ENCODE measurements at places on chromosomes 7 and 10.

GRCh38 chr7:3312583-3312982 is 11.5 kb downstream of the SDK1 start:
- DNase-seq = no peak

DNA sequence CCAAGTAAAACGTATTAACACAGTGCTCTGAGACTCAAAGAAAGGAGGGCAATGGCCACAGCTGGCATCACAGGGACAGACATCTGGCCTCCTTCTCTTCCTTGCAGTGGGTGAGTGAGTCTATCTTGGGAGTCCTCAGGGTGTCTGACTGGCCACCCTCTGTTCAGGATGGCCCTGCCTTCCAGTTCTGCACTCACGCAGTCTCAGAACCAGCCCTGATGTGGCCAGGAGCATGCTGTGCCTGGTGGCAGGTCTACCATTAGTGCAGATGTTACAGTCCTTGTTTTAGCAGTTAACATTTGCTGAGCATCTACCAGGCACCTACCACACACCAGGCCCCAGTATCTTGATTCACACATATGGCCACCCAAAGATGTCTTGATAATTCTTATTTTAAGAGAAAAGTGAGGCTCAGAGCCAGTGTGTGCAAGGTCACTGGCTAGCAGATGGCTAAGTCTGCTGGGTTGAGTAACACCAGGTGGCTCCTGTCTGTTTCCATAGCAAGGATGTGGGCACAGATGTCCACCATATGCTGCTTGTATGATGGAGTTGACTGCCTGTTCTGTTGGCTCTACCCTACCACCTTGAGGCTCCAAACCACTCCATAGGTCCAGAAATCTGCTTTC is 23.2 kb upstream of the ARHGAP22 start:
- no peak for DNase-seq

DNA sequence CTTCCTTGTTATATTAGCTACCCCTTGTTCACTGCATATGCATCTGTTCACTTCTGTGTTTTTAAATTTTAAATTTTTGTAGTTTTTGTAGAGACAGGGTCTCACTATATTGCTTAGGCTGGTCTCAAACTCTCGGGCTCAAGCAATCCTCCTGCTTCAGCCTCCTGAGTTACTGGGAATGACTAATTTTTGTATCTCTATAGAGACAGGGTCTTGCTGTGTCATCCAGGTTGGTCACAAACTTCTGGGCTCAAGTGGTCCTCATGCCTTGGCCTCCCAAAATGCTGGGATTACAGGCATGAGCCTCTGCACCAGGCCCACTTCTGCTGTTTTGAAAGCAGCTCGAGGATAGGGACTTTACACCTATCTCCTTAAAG is 64.6 kb downstream of the PRTFDC1 start:
- DNase-seq = no peak

- DNase-seq = no peak
Measured at GRCh38 chr10:124642088-124642710, 102.0 kb downstream of the FAM53B start.

- DNase-seq = no peak
Measured at GRCh38 chr7:157910446-157910845, 573.6 kb downstream of the DNAJB6 start.

- DNase-seq = no peak
Measured at GRCh38 chr7:54757711-54758110, 1.3 kb downstream of the SEC61G start.

DNA sequence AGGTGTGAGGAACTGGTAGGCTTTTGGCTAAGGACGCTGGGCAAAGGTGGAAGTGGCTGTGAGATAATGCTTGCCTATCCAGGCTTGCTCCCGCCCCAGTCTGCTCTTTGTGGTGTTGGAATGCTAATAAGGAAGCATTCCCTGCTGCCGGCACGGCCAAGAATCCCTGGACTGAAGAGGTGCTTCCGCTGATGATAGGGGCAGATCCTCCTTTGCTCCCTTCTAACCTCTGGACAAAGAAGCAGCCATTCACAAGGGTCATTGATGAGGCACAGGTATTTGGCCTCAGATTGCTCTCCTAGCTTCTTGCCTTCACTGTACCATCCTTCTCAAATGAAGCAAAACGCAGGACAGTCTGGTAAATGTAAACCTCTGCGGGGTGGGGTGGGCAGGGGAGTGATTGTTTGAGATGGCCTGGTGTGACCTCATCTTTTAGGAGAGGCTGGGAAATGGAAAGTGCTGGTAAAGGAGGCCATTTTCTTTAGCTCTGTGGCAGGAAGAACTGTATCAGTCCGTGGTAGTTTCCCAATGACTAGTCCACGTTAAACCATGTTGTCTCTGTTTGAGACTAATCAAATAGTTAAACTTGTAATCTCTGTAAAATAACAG is 1.7 kb downstream of the PGAM1 start:
- DNase-seq = peak; percentile 35

DNA sequence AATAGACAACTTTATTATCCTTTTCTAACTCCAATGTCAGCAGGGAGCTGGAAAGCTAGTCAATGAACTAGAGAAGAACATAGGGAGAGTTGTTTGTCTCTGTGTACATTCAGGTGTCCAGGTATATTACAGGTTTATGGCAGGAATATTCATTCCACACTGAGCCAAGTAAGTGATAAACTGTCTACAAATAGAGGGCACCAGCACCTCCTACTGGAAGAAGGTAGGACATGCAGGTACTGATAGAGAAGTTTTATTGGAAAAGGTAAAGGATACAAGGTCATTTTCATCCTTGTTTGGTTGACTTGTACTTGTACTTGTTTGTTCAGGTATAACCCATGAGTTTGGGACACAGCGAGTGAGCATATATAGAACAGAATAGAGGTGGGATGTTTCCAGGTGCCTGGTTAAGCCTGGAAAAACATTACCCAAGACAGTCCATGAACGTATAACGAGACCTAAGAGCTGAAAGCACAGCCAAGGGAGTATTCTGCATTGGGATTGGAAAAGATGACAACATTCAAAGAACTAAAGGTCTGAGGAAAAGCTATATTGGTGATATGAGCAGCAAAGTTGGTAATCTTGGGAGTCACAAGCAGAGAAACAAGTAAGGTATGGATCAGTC is 61.4 kb upstream of the PPP1R3C start:
- DNase-seq = peak; percentile 6

GRCh38 chr10:104498347-104499081 is 142.6 kb upstream of the SORCS3 start:
- DNase-seq = no peak

DNA sequence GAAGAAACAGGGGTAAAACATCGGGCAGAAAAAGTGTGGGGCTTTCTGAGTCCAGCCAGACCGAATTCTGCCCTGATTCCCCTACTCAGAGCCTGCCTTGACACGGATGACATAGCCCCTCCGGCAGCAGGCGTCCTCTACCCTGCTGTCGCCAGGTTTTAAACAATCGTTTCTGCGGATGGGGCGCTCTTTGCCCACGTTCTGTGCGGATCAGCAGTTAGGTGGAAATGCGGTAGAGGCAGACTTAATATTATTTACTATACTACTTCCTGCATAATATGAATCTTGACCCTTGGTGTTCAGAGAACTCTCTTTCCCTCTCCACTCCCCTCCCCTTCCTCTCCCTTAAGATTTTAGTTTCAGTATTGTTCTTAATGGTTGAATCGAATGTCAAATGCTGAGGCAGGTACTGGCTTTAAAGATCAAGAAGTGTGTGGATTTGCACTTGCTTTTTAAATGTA is 2.4 kb downstream of the GATA3 start:
- peak; percentile 71 for DNase-seq

DNA sequence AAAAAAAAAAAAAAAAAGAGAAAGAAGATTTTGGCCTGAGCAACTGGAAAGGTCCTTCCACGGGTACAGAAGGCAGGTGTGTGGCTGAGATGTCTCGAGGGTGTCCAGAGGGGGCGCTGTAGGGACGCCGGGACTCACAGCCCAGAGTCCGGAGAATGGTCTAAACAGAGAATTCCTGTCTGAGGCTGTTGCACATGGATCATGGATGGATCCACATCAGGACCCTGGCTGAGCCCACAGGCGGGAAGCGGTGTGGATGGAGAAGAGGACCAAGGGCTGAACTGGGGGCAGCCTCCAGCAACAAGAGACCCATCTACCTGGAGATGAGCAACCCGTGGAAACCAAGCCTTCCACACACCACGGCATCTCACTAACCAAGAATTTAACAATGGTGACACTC is 55.0 kb downstream of the PKD1L1 start:
- DNase-seq = no peak

DNA sequence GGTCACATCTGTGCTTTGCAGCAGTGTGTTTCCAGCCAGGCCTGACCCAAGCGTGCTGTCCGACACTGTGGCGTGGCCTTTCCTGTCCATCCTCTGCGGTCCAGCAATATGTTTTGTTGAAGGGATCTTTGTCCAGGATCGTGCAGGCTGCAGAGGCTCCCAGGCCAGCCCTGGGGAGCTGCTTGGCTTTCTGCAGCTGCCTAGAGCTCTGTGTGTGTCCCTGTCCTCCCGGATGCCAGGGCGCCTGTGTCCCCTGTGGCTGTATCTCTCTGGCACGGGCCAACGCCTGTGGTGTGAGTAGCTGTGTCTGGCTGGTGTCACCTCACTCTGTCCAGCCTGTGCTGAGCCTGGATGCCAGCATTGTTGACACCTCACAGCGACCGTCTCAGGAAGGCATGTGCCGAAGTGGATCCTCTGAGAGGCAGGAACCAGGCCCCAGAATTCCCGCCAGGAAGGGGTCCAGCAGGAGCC is 94.5 kb downstream of the INPP5A start:
- DNase-seq = no peak

- DNase-seq = no peak
Measured at GRCh38 chr7:79211724-79212123, 241.7 kb downstream of the MAGI2 start.

DNA sequence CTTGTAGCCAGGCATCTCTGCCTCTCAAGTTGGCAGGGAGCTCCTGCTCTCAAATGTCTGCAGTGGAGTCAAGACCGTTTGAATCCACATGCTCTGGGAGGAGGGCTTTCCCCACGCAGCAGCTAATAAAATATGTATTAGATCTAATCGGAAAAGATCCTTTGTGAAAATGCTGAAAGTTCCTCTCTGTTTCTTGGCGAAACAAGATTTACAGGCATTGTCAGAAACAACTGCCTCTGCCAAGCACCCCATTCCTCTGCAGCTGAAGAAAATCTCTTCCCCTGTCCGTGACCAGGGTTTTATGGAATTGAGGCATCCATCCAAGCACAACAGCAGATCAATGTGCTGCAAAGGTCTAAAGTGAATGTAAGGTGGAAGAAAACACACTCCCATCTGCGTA is 165.8 kb downstream of the TCERG1L start:
- no peak for DNase-seq

DNA sequence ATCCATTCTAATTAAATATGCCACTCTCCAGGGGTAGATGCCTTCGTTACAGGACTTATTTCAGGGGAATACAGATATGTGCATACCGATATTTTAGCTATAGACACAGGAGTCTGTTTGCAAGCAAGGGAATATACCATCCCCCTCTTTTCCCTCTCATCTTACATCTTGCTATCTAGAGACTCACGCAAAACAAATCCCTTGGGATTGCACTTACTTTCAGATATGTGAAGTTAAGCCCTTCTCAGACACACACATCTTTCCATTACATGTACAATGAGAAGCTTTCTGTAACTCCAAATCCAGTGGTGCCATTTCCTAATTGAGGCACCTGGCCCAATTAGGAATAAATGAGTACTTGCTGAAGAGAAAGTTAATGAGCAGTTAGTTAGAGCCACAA is 250.4 kb upstream of the FZD8 start:
- DNase-seq = no peak

- DNase-seq = no peak
Measured at GRCh38 chr7:67765481-67766175, 769.0 kb downstream of the TYW1 start.

DNA sequence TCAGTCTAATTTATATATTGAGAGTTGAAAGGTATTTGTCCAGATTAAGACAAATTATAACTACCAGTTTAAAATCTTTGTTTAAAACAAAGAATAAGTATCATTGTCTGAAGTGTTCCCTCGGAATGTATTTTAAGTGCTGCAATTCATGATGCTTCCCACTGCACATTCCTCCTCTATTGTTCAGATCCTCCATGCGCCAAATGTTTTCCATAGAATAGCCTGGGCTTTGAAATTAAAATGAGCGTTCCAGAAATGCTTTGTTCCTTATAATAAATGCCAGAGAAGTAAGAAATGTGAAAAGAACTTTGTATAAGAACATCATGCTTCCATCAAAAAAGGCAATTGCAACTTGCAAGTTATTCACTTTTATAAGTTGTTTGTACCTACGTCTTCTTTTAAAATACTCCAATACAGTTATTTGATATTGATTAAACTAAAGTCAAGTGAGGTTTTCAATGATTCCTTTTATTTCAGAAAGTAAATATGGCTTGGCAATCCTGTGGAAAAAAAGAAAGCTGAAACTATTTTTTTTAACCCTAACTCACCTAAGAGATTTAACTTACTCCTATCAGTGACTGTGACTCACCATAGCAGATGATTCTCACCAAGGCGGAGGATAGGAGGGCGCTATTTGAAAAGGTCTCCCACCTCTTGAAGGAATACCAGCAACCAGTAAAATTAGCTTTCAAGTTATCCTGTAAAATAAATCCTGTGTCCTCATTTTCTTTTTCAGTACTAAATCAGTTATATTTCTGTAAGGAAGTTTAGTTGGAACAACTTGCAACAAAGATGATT is 85.8 kb downstream of the CTNNA3 start:
- DNase-seq = no peak

DNA sequence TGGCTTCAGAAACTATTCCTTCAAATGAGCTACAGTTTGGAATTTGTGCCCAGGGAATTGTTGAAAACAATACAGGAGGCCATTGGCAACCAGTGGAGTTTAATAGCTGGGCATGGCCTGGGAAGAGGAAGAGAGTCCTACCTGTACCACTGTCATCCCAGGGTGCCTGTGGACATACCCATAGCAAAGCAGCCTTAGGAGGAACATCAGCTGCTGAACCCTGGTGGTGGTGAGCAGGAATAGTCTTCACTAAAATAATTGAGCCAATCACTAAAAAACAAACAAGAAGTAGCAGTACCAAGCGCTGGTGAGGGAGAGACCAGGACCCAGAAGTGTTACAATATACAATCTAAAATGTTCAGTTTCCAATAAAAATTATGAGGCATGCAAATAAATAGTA is 14.5 kb downstream of the IGFBP1 start:
- DNase-seq = no peak

DNA sequence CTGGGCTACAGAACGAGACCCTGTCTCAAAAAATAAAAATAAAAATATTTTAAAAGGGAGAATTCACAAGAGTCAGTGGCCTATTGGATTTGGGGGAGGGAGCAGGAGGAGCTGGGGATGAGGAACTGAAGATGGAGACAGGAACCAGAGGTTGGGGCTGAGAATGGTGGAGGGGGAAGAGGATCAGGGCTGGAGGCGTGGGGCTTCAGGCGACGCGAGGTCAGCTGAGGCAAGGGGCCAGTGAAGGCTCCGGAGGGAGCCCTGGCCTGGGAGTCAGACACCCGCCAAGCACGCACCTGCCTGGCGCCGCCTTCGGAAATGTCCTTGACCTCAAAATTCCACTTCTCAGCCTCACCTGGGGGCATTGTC is 671 bp upstream of the CLEC2L start:
- no peak for DNase-seq

DNA sequence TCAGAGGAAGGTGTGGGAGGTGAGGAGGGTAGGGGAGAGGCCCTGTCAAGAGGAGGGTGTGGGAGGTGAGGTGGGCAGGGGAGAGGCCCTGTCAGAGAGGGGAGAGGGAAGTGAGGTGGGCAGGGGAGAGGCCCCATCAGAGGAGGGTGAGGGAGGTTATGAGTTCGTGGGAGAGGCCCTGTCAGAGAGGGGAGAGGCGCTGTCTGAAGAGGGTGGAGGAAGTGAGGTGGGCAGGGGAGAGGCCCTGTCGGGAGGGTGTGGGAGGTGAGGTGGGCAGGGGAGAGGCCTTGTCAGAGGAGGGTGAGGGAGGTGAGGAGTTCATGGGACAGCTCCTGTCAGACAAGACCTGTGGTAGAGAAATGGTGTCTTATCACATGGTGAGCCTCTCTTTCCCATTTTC is 74.4 kb downstream of the INPP5A start:
- no peak for DNase-seq

Measured in CD4-positive, alpha-beta T cell treated with Interleukin-2 at 100 ng/mL for 4 hours (primary cell).